ENCODE measurements at places on chromosomes 16 and 17. TPM values are rescaled to one million over a fixed set of nuclear protein-coding genes. Genes with fewer than 3 reads are reported as not detected.

Gene CDH13
- total RNA-seq: 25.7 TPM

DNA sequence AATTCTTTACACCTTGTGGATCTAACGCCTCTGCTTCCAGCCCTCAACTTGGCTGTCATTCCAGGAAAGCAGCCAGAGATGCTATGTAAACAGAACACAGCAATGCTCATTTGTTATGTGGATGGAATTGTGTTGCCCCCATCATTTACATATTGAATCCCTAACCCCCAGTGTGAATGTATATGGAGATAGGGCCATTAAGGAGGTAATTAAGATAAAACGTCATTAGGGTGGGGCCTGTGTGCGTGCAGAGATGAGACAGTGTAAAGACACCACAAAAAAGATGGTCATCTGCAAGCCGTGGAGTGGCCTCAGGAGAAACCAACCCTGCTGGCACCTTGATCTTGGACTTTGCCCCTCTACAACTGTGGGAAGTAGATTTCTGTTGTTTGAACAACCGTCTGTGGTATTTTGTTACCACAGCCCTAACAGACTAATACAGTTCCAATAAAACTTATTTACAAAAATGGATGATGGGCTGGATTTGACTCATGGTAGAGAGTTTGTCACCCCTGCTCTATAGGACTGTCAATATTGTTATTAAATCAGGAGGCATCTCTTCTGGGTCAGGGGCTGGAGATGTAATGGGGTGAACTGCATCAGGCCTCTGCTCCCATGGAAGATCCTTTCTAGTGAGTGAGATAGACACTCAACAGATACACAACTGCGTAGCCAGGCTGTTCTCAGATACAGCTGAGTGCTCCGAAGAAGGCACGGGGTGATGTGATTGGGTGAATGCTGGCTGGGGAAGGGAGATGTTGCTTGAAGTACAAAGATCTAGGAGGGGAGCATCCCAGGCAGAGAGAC lies 339.0 kb downstream of the SNX29 start:
- DNase-seq: no peak

DNA sequence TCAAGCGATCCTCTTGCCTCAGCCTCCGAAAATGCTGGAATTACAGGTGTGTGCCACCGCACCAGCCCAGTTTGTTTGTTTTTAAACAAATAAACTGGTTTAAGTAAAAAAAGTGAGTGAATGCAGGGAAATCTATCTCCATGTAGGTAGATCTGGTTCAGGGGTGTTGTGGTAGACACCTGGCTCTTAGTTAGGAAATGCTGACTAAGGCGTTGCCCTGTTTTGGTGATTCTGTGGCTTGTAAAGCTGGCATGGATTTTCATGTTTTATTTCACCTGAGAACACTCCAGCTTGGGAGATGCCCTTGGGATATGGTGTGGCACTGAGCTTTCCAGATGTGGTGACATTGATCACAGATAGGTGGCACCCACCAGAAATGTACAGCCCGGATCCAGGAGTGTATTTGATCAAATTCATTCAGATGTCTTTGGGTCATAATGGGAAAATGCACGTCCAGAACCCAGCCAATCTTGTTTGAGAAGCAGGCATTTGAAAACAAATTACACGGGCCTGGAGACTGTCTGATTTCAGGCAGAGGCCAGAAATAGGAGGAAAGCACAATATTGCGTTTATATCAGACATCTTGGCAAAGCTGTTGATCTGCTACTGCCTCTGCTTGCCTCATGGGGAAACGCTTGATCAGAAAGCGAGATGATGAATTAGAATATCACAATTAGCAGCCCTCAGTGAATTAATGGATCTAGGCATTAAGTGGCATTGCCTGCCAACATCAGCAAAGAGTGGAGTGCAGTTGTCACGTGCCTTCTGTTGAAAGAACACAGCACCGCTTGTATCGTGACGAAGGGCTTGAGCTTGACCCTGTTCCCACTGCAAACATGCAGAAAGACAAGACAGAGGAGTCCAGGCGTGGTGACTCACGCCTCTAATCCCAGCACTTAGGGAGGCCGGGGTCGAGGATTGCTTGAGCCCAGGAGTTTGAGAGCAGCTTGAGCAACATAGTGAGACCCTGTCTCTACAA lies 7.3 kb upstream of the IL34 start:
- no peak for DNase-seq

Gene SPDYE4
- not detected for total RNA-seq

Gene ITGB3
- 1.2 TPM for total RNA-seq

Gene CACNG3
- total RNA-seq: 3.3 TPM

GRCh38 chr17:6021011-6021400 lies 49.2 kb upstream of the WSCD1 start:
- DNase-seq: no peak

GRCh38 chr17:27407916-27408864 lies 48.1 kb upstream of the KSR1 start:
- DNase-seq: no peak

Gene RND2
- 4.5 TPM for total RNA-seq

Gene DCXR
- 25.7 TPM for total RNA-seq

Gene CES1
- 0.82 TPM for total RNA-seq

DNA sequence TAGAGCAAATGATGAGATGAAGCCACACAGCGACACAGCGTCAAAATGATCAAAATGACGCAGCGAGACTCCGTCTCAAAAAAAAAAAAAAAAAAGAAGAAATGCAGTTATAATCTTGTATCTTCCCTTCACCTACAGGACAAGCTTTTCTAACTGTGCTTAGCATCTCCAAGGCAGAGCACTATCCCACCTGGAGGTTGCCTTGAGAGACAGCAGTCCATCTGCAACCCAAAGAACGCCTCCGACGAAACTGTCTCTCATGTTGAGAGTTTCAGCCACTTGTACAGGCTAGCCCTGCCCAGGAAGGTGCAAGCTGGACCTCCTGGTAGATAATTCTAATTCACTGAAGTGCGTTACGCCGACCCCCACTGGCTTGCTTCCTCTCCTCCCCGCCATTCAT lies 46.7 kb upstream of the GCSH start:
- DNase-seq: no peak

Gene SEPHS2
- 12.6 TPM for total RNA-seq

Gene MRPS7
- 37.1 TPM for total RNA-seq

Gene STAT3
- total RNA-seq: 26.5 TPM

DNA sequence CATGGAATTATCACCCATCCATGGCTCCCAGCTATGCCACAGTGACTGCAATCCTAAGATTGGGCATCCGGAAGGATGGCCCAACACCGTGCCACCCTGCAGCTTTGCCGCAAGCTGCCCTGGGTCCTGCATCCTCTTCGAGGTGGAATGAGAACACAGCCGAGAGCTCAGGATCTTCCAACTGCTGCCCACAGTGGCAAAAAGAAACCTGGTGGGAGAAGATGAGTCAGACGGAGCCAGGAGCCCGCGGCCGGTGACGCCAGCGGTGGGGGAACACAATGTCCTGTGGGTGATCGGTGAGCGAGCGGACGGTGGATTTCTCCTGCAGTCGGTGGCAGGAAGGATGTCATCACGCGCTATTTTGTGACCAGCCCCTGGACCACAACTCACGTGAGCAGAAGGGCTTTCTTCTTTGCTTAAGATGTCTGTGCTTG lies 20.1 kb downstream of the CD7 start:
- DNase-seq: no peak

DNA sequence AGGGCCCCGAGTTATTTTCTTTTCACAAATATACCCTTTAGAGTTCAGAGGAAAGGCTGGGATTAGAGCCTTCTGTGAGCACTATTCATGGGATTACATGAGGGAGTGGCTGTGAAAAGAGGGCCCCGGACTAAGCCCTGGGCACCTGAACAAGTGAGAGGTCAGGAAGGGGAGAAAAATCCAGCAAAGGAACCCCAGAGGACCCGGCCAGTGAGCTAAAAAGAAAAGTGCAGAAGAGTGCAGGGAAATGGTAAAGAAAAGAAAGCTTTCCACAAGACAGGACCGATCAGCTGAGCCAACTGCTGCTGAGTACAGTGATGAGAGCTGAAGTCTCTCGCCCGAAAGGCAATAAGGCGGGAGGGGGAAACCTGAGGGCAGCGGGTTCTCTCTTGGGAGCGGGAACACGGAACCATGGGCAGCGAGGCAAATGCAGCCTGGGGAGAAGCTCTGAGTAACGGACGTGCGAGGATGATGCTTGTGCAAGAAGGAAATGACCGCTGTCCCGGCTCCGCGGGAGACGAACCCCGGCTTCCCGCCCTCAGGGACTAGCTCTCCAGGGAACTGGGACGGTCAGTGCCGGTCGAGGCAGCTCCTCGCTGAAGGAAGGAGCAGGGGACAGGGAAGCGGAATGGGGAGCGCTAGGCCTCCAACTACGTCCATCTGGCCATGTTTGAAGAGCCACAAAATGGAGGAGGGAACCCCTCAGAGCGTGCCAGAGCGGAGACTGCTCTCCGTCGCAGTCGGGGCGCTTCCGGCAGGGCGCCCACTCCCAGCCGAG lies 665 bp upstream of the ALDH3A2 start:
- DNase-seq: peak; percentile 59

Gene ZNF830
- 22.8 TPM for total RNA-seq

Gene AGRP
- not detected for total RNA-seq

Measured in frontal cortex (tissue), 4 donors.